ENCODE measurements at places on chromosomes 2 and 18.
A peak's percentile ranks its signal among the peaks of the same experiment; 100 is the strongest.

DNA sequence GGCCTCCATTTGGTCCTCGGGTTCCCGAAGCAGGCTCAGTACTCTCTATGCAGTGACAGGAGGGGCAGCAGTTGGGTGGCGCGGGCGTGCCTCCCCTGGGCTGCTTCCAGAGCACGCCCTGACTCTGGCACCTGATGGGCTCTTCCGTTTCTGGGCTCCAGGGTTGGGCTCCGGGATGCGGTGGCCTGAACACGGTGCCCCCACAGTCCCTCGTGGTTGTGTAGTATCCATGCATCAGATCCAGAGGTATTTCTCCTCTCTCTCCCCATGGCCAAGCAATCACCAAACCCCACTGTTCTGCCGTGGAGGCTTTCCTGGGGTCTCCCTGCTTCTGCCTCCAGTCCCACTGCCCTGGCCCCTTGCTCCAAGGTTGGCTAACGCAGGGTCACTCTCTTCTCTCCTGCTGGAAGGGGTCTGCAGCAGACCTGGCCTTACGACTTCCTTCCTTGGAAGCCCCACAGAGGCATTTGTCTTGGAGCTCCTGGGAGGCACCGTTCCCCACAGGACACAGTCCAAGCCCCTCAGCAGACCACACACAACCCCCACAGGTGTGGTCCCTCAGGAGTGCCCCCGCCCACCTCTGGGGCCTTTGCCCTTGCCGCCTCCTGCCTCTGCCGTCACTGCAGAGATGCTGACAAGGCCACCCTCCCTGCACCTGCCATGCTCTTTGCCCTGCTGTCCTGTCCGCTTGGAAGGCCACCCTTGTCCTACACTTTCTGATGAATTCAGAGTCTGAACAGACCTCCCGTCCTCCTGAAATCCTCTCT lies 136.6 kb upstream of the ASB18 start:
- no peak for DNase-seq

GRCh38 chr2:191786694-191787093 lies 60.2 kb downstream of the CAVIN2 start:
- DNase-seq: no peak

GRCh38 chr2:59176737-59177136 lies 935.6 kb upstream of the FANCL start:
- no peak for DNase-seq

GRCh38 chr2:193891023-193891422 lies 1696.3 kb upstream of the TMEFF2 start:
- DNase-seq: no peak

- DNase-seq: no peak
Observed at GRCh38 chr2:127763776-127764175, 47.2 kb downstream of the WDR33 start.

- DNase-seq: no peak
Observed at GRCh38 chr2:237474442-237474911, 12.6 kb upstream of the MLPH start.

- no peak for DNase-seq
Observed at GRCh38 chr2:240302041-240302440, 133.4 kb upstream of the GPC1 start.

DNA sequence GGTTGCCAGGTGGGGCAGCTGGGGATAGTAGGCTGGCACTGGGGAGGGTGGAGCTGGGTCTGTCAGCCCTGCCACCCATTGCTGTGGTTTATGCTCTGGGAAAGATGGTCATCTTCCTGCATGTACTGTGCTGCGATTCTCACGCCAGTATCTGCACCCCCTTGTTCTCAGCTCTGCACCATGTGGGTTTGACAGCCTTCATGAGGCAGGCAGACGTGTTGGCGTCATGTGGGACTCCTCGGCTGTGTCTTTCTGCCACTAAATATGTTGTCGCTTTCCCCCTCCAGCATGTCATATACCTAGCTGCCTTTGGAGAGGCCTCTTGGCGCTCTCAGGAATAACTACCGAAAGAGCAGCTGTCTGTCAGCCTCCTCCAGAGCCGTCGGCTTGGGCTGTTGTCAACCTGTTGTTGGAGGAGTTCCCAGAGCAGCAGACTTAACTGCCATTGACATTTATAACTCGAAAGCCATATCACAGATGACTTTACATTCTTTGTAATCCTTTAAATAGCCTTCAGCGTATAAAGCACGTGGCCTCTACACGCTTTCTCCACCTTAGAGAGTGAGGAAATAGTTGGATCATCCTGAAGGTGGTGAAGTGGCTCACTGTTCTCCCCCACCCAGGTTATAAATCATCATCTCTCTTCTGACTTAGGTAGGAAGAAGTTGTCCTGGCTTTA lies 80.4 kb upstream of the MGAT5 start:
- no peak for DNase-seq

DNA sequence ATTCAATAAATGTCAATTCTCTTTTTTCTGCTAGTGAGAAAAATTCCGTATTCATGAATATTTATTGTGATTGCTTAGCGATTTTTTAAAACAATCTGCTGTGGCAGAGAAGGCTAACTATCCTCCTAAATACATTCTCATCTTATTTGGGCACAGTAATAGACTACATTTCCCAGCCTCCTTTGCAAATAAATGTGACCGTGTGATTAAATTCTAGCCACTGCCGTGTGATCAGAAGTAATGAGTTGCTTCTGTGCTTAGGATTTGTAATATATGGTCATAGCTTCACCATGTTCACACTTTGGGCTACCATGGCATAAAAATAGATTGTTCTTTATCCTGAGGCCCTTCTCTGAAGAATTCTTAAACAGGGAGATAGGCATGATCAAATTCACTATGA lies 179.6 kb downstream of the FAM124B start:
- DNase-seq: no peak

- no peak for DNase-seq
Observed at GRCh38 chr2:240440704-240441320, 5.3 kb downstream of the GPC1 start.

DNA sequence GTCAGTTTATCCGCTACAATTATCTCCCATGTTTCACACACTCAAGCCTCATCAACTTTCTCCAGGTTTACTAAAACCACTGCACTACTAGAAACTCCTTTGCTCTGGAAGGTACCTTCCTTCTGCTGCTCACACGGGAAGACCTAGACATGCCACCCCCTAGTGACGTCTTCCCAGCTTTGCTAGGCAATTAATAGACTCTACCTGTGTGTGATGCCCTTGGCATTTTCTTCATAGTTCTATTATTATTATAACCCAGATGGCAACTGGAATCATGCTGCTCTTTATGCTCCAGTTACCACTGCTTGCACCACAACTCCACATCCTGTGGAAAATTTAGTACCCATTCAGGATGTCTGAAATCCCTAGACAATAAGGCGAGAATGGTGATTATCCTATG lies 42.4 kb downstream of the CACNB4 start:
- DNase-seq: no peak

DNA sequence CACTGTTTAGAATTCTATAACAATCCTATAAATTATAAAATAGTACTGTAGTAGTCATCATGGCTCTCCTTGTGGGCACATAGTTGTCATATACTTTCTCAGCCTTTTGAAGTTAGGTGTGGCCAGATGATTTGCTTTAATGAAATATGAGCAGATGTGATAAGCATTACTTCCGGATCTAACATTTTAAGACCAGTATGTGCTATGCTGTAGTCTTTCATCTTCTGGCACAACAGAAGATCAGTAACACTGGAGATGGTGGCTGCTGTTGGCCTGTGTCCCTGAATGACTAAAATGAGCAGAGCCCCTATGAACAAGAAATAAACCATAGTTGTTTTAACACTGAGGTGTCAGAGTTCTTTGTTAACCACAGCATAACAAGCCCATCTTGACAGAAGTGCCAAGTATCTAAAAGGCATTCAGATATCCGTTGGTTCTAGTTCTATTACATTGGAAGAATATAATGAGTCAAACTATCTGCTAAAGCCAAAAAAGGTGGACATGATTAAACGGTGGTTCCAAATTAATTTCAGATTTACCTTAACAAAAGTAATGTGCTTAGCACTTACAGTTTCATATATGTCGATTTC lies 6.3 kb downstream of the MEX3C start:
- DNase-seq: no peak

GRCh38 chr2:238170386-238171071 lies 11.8 kb downstream of the ERFE start:
- no peak for DNase-seq

GRCh38 chr2:67451086-67451832 lies 54.1 kb downstream of the ETAA1 start:
- DNase-seq: peak; percentile 49

Data from HTR-8/SVneo (cell line).